ENCODE measurements at places on chromosomes 3 and 15. TPM values are rescaled to one million over a fixed set of nuclear protein-coding genes. Genes with fewer than 3 reads are reported as not detected.

CSNK1G1 gene
- 18.6 TPM for polyA plus RNA-seq

TRPC1 gene
- polyA plus RNA-seq, result 16.1 TPM

ACP3 gene
- polyA plus RNA-seq, result 6.1 TPM

ISG20 gene
- polyA plus RNA-seq, result 1.1 TPM

DNA sequence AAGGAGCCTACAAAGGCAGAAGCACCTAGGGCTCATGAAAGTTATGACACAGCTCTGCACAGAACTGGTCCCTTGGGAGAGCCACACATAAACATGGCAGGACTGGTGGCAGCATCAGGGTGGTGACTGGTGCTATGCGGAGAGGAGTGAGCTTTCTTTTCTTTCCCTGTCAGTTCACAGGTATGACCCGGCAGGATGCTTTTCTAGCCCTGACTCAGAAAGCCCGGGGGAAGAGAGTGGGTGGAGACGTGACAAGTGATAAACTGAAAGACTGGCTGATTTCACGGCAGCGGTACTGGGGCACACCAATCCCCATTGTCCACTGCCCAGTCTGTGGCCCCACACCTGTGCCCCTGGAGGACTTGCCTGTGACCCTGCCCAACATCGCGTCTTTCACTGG is 103.0 kb downstream of the LARS2 start:
- no peak for DNase-seq

DNA sequence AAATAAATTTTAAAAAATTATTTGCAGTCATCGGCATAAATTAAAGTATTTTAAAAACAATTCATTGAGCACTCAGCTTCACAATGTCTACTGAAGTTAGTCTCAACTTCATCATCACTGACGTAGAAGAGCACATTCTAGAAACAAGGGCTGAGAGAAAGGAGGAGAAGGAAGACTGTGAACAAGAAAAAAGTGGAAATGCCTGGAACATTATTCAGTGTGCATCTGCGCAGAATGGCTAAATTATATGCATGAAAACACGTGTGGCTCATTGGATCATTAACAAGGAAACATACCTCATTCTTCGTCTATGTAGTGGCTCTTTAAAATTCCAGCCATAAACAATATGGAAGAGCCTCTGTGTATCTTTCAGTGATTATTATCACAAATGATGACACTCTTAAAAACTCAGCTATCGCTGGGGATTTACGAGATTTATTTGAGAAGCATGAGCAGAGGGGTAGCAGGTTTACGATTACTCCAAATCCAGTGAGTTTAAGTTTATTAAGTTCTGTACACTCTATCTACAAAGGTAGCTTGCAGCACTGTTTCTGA is 404.2 kb upstream of the CDIN1 start:
- DNase-seq, result no peak

DNA sequence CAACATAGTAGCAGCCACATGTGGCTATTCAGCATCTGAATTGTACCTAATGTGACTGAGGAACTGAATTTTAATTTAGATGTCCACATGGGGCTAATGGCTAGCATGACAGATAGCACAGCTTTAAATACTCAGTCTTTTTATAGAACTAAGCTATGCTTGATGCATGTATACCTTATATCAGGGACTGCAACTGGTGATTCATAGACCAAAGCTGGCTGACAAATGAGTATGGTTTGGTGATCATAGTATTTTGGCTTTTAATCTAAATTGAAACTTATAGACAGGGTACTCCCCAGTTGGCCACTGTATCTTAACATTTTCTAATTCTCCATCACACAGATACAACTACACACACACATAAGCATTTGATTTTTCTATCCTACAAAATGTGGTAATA is 83.6 kb downstream of the IGSF11 start:
- DNase-seq, result no peak

DNA sequence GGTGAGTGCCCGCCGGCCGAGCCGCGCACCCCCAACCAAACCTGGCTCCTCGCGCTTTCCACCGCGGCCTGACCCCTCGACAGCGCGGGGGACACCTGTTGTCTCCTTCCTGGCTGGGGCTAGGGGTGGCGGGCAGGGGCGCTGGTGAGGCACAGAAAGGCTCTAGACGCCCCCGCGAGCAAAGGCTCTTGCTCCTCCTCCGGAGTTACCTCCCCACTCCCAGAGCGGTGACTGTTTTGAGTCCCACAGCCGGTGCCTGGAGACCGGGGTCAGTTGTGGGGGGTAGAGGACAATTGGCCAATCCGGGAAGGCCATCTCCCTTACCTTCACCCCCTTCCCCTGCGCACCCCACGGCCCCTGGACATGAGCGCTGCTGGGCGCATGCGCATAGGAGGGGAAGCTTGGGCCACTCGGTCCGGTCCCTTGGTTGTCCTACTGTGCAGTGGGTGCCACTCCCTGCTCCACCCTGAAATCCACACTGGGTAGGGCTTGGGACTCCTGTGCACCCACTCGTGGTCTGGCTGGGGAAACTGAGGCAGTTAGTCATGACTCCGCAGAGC is 554 bp downstream of the CHST13 start:
- DNase-seq, result peak; percentile 42

DNA sequence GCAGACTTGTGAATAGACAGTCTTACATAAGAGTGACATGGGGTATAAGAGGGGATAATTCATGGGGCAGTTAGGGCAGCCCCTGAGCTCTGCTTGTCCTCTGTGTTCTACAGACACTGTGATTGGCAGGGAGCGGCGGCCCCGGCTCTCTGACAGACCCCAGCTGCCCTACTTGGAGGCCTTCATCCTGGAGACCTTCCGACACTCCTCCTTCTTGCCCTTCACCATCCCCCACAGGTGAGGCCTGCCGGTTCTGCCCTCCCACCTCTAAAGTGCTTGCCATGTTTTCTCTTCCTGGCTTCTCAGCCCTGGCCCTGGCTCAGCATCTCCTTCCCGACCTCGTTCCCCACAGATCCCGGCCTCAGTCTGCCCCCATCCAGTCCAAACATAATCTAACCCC is 3.4 kb downstream of the CYP1A2 start:
- DNase-seq, result no peak

- no peak for DNase-seq
Observed at GRCh38 chr3:108024146-108024850, 66.5 kb downstream of the CD47 start.

GRCh38 chr3:137242836-137243400 is 285.1 kb downstream of the IL20RB start:
- no peak for DNase-seq
